ENCODE measurements at places on chromosomes 6 and 20.

GRCh38 chr20:63005365-63005861, 1.4 kb downstream of the BHLHE23 start:
- no peak for DNase-seq

- no peak for DNase-seq
These were observed 886 bp downstream of the SDCBP2 start for GRCh38 chr20:1327827-1328679.

DNA sequence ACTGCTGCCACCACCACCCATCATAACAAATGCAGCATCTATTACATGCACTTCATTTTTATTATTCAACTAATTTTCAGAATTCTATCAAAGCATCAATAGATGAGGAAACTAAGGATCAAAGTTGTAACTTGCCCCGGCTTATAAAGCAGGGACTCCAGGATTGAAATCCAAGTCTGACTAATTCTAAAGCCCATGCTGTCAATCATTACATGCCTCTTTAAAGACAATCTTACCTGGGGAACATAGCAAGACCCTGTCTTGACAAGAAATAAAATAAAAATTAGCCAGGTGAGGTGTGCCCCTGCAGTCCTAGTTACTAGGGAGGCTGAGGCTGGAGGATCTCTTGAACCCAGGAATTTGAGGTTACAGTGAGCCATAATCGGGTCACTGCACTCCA, 182.4 kb downstream of the ISM1 start:
- no peak for DNase-seq

- DNase-seq: no peak
These were observed 1.6 kb downstream of the SLC22A7 start for GRCh38 chr6:43299338-43300293.

GRCh38 chr20:24934101-24934661, 14.9 kb upstream of the CST7 start:
- no peak for DNase-seq

DNA sequence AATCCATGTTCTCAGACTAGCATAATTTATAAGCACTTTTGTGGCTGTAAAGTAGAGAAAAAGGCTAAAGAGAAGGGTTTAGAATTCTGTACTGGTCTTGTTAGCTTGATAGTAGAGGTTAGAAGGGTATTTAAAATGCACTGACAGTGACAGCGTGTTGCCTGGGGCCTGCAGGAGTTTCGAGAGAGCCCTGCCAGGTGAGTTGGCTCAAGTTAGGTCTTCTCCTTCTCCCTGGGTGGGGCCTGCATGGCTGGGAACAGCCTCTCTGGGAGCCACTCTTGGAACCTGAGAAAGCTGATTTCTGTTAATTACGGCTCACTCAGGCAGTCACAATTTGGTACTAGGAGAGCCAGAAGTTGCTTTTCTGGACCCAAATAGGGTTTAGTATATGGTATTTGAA, 103.7 kb downstream of the ARID1B start:
- DNase-seq: no peak

DNA sequence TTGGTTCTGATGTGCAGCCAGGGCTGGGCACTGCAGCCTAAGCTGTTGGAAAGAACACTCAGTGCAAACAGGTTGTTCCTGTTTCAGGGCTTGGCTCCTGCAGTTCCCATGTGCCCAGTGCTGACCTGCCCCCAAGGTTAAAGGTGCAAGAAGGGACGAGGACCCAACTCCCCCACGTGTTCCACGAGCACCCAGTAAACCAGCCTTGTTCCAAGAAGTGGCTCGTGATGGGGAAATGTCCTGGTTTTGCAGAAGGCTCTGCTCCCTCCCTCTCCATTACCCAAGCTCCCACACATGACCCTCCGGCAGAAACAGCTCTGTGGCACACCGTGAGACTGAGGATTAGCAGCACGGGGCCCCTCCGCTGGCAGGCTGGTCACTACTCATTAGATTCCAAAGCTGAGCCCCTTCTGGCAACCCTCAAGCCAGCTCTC, 9.4 kb downstream of the ACSS1 start:
- DNase-seq: no peak

- DNase-seq: no peak
These were observed 147.5 kb upstream of the TCF21 start for GRCh38 chr6:133741375-133741861.

- no peak for DNase-seq
These were observed 20.0 kb downstream of the SPAG4 start for GRCh38 chr20:35635652-35636051.

- DNase-seq: no peak
These were observed 25.5 kb upstream of the PXDC1 start for GRCh38 chr6:3776881-3777507.

DNA sequence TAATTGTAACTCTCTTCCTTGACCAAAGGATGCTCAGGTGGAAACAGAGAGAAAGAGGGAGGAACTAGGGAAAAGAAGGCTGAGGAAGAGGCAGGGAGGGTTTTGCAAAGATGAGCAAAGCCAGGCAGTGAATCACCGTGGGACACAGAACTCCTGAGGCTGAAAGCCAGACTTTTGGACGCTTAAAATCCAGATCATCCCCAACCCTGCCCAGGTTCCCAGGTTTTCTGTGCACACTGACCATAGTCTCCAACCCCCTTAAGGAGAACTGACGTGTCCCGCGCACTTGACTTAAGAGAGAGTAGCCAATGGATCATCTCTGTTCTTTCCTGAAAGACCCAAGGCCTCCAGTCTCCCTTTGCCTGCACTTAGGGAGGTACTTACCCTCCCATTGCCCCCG, 75.3 kb downstream of the LRFN2 start:
- no peak for DNase-seq

- no peak for DNase-seq
These were observed 53.0 kb upstream of the CST7 start for GRCh38 chr20:24895898-24896658.

DNA sequence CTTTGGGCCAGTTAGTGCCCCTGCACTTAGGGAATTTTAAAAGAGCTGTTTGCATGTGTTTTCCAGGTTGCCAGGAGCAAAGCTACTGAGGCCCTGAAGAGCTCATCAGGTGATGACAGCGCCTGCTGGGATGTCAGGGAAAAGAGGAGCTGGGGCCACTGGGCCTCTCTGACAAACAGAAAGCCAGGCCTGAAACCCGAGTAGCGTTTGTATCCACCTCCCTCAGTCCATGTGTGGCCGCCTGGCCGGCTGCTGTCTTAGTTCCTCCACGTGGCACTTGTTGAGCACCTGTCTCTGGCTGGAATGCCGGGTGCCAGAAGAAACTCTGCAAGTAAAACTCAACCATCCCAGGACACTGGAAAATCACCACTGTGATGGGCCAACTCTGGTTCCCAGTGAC, 601.2 kb downstream of the CDH26 start:
- DNase-seq: no peak

DNA sequence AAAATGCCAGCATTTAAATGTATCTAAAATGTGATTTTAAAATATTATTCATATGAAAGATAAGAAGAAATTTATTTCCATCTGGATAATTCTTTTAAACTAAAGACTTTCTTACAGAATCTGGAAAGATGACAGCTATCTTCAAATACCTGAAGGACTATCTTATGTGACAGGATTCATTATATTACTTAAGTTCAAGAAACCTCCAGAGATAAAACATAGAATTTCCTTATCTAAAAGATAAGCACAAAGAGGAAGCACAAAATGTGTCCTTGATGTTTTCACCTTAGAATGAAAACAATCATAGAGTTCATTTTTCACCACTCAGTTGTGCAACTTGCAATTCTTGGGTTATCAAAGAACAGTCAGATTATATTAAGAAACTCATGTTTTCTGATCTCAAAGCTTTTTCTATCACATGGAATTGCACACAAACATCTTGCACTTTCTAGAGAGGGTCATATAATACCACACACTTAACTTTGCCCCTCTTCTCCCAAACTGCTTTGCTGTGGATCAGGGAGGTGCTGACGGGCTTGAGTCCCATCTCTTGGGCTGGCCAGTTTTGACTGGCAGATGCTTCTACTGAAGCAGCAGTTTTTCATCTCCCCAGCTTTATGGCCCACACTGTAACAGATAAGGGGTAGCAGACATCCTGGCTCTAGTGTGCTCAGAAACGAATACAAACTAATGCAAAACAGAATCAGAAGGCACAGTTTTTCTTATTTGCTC, 467.4 kb downstream of the CDC5L start:
- no peak for DNase-seq

DNA sequence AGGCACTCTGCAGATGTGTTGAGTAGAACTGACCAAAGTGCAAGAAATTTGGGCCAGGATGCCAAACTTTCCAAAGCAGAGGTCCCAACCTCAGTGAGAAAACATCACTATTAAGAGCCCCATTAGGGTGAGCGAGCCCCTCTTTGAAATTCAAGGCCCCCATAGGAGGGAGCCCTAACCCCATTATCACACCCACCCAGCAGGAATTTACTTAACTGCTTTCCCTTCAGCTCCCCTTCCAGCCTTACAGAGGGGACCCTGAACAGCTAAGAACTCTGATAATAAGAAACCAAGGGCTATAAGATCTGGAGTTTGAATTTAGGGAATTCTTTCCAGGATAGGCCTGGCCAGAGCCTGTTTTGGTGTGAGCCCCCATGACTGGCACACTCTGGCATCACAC, 130.6 kb downstream of the NFATC2 start:
- no peak for DNase-seq

DNA sequence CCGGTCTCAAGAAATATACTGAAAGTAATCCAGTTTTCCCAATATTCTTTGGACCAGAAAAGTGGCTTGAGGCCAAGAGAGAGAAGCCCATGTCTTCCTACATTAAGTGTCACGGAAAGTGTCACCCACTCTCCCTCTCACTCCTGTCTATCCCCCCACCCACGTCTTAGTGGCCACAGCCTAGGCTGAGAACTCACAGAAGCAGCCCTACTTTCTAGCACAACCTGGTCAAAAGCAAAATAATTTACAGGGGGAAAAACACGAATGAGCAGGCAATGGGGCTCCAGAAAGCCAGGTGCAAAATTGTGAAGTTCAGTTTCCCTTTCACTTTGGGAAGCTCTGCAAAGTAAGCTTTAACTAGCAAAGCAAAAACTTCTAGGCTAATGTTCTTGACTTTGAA, 118.0 kb downstream of the OPRM1 start:
- DNase-seq: no peak

DNA sequence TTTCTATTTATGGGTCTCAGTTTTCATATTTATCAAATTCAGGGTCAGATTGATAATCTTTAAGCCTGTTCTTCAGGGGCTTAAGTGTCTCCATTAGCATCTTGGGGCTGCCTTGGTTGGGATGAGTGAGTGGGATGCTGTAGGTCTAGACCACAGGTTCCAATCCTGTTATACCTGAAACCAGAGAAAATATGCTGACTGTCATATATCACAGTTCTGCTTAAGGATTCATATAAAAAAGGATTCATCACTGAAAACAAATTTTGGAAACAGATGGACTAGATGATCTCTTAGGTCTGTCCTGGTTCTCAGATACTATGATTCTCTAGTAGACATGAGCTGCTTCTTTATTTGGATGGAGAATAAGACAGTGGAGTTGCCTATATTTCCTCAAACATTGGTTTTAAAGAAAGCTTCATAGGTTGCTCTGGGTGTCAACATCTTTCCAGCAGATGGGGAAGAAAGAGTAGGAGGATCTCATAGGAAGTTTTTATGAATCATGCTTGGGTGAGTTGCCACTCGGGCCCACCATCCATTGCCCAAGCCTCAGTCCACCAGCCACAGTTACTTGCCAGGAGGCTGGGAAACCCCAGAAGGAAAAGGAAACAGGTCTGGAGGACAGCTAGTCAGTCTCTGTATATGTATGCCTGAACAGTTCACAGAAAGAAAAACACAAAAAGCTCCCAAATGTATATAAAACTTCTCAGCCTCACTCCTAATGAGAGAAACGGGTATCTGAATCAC, 42.9 kb upstream of the MAP7 start:
- DNase-seq: no peak

- DNase-seq: no peak
These were observed 149.1 kb downstream of the SYCP2 start for GRCh38 chr20:59784365-59784764.

DNA sequence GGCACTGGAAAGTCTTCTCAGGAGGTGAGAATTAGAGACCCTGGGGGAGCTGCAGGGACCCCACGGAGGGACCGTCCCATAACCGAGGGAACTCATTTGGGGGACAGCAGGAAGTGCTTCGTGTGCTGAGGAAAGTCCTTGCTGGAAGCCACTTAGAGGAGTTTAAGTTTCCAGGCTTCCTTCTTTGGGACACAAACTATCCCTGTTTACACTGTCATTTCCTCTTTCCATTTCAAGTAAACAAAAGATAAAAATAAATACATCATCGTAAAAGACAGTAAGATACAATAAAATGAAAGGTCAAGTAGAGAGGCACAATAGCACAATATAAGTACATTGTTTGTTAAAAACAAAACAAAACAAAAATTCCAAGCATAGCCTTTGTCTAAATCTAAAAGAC, 101.2 kb downstream of the TTLL2 start:
- DNase-seq: no peak

- DNase-seq: no peak
These were observed 700 bp downstream of the DTD1 start for GRCh38 chr20:18588574-18588933.

DNA sequence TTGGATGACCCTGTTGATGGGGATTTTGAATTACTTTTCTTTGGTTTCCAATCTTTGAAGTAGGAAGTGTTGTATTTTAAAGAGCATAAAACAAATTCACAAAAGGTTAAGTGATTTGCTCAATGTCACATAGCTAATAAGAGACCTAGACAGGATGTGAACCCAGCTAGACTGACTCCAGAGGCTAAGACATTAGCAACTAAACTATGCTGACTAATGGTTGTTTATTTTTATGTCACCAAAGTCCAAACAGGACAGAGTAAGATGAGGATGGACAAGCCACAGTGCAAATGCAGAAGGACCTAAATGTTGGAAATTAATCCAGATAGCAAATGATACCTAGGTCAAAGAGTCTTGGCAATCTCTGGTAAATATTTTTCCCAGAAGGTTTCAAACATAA, 38.0 kb downstream of the OGFRL1 start:
- DNase-seq: no peak

DNA sequence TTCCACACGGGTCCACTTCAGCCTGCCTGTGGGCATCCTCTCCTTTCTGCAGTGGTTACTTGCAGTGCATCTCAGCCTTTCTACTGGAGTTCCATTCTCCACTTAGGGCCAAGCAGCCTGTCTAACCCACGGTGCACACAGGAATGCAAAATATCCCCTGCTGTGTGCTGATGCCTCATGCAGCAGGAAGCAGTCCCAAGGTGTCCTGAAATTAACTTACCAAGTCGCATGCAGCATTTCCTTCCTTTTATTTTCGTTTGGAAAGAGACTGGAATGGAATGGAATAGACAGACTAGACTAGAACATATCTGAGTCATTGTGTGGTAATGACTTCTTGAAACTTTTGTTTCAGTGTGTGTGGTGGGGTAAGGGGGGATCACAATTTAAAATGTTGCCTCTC, 25.9 kb upstream of the FOXQ1 start:
- DNase-seq: no peak

DNA sequence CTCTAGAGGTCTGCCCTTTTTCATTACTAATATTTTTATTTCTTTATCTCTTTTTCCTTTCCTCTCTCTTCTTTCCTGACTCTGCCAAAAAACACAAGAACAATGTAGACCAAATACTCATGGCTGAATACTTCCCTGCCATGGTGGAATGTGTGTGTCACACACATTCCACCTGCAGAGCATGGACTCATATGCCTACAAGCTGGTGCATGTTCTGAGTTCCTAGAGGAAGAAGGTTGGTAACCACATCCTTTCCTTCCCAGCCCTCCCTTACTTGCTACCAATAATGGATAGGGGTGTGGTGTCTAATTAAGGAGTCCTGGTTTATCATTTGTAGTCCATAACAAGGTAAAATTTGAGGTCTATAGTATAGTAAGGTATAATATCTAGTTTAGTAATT, 15.2 kb upstream of the CST9L start:
- no peak for DNase-seq

GRCh38 chr6:114203460-114203859, 139.4 kb downstream of the HS3ST5 start:
- no peak for DNase-seq

Measured in activated T-cell treated with anti-CD3 and anti-CD28 coated beads for 1 hour (primary cell).